ENCODE measurements at places on chromosomes 12 and 14.

GRCh38 chr12:644818-645552 lies 18.3 kb downstream of the NINJ2 start:
- no peak for DNase-seq

DNA sequence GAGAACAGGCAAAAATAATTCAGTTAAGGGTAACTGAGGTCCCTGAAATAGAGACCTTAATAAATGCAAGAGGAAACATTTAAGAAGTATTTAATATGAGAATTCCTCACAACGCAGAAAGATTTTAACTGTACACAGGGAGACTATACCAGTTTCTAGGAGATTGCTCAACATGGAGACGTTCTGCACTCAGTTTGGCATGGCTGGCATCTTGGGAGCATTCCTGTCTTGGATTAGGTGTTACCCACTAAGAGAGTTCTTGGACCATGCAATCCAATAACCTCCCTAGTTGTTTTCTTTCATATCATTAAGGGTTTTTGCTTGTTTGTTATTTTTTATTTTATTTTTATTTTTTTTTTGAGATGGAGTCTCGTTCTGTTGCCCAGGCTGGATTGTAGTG lies 302.4 kb downstream of the NELL2 start:
- DNase-seq = no peak

DNA sequence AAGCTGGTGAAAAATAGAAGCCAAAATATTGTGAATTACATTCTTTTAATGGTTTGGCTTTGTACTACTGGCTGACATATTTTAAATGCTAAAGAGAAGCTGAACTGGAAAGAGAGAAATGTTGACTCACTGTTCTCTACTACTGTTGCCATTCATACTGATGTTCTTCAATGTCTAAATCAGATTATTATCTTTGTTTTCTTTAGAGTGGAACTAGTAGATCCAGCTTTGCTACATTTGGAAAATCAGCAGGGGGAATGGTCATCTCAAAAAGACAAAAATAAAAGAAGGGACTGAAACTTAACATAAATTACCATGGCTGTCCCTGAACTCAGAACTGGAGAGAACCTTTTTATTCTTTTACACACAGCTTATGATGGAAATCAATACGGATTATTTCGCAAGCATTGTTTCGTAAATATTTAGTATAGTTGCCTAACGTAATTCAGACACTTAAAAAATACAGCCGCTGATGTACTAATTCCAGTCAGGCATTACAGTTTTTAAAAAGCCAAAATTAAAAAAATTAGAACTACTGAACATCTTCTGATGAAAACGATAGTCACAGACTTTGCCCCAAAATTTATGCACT lies 76.3 kb upstream of the OTX2 start:
- no peak for DNase-seq

GRCh38 chr12:31496257-31496656 lies 94.7 kb downstream of the DENND5B start:
- DNase-seq = no peak

GRCh38 chr14:35406506-35407305 lies 2.2 kb upstream of the NFKBIA start:
- DNase-seq = no peak

- DNase-seq = no peak
Measured at GRCh38 chr12:65653946-65654629, 170.2 kb upstream of the HMGA2 start.

- no peak for DNase-seq
Measured at GRCh38 chr12:106317406-106318082, 15.0 kb downstream of the TCP11L2 start.

Data from cortex of kidney (tissue), 1 donor.